Activated CD8-positive, alpha-beta memory T cell treated with anti-CD3 and anti-CD28 coated beads for 1 hour (primary cell): ENCODE measurements at places on chromosomes 3 and 15.

DNA sequence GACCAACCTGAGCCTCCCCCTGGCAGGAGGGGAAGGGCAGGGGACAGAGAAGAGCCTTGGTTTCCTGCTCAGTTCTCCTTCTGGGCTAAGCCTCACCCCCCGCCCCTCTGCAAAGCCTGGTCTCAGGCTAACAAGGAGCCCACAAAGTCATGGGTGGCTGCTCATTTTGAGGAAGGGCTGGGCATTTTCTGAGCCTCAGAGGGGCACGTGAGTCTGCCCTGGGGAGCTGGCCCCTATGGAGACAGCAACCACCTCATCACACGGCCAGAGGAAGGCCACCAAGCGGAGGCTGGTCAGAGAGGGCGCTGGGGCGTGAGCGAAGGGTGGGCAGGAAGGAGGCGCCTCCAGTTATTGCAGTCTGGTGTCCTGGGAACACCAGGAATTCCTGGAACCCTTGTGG lies 18.7 kb downstream of the ABTB1 start:
- DNase-seq = no peak

GRCh38 chr15:64456634-64457108 lies 3.7 kb upstream of the ZNF609 start:
- DNase-seq = no peak

DNA sequence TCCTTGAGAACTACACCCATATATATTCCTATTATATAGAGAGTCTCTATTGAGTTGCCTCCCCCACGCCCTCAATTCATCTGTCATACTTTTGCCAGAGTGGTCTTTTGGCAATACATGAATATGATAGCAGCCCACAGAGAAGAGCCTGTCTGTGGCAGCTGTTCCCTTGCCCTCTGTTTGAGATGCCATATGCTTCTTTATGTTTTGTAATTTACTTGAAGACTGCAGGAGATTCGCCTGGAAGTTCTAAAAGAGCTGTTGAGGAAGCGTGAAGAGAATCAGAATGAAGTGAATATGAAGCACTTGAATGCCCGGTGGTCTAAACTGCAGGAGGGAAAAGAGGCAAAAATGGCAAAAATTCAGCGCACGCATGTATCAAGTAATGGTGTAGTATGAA lies 27.2 kb downstream of the CFAP91 start:
- no peak for DNase-seq

GRCh38 chr3:195101927-195102608 lies 168.9 kb downstream of the XXYLT1 start:
- DNase-seq = no peak

DNA sequence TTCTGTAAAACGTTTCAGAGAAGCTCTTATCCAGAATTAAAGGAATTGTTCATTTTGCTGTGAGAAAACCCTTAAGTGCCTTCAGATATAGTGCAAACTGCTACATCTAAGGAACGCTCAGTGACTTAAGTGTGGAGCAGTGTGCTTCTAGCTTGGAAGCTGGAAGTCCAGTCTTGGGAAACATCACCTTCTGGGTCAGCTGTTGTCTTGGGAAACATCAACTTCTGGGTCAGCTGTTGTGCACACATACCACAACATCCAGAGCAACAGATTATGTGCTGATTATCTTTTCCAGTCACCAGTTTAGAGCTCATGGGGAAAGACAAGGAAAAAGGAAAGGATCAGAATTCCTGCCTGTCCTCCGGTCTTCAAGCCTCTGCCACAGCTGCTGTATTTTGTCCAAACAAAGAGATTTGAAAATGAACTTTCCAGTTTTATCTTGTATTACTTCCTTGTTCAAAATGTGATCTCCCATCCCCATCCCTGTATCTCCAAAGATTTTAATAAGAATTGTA lies 713.6 kb downstream of the NSUN3 start:
- DNase-seq = no peak

- no peak for DNase-seq
Measured at GRCh38 chr15:79450648-79451047, 18.5 kb downstream of the MINAR1 start.

- DNase-seq = no peak
Measured at GRCh38 chr3:45762647-45763302, 33.6 kb downstream of the SLC6A20 start.

GRCh38 chr15:66138096-66138783 lies 115.3 kb downstream of the MEGF11 start:
- DNase-seq = no peak

DNA sequence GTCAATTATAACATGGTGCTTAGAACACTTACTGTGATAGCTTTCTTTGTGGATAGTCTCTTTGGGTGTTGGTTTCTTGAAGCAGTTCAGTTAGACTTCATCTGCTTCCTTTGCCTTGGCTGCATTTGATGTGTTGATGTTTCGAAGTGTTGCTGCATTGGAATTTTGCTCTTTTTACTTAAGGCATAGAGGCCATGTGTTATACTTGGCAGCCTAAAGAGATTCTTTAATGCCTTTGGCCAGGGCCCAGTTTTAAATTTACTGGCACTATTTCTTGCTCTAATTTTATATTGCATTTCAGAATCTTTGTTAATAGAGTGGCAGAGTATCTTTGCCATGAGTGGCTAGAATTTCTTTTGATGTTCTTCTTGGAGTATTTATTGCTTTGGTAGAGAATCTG lies 21.2 kb downstream of the NR1D2 start:
- DNase-seq = no peak

DNA sequence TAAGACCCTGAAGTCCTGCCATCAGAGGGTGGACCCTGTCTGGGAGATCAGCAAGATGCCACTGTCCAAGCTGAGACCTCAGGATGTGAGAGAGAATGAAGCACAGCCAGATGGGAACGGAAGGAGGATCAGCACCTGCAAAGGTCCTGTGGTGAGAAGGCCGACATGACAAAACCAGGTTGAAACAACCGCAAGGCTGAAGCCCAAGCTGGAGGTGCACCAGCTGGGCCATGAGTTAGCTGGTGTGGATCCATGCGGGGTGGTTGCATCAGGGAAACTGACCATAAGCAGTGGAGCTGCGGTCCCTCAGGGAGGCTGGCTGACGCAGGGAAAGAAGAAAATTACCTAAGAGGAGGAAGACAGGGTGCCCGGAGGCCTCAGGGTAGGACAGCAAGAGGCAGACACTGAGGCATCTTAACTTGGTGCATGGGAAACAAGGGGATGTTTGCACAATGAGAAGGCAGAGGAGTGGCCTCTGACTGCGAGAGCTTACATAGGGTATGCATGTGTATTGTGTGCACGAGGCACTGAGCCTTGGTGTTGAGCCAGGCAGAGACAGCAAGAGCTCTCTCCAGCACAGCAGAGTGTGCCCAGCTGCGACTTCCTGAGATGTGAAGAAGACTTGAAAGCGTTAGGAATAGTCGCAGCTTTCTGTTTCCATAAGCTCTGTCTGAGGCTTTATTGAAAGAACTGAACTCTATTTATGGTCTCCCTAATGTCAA lies 497.7 kb downstream of the OCA2 start:
- no peak for DNase-seq

DNA sequence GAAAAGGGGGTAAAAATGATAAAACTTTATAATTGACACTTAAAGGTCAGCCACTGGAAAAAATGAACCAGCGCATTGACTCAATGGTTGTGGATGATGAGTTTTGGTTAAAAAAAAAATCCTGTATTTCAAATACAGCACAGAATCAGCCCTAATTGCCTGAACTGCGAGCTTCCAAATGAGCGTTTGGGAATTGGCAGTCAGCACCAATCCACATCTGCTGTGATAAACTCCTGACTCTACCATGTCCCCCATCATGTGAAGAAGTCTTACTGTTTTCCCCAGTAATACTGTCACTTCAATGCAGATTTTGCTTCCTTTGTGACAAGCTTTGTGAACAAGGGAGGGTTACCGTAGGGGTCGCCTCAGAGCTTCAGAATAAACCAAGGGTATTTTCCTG lies 235.4 kb downstream of the EBLN2 start:
- no peak for DNase-seq

GRCh38 chr3:25372167-25372566 lies 55.9 kb upstream of the RARB start:
- DNase-seq = no peak

DNA sequence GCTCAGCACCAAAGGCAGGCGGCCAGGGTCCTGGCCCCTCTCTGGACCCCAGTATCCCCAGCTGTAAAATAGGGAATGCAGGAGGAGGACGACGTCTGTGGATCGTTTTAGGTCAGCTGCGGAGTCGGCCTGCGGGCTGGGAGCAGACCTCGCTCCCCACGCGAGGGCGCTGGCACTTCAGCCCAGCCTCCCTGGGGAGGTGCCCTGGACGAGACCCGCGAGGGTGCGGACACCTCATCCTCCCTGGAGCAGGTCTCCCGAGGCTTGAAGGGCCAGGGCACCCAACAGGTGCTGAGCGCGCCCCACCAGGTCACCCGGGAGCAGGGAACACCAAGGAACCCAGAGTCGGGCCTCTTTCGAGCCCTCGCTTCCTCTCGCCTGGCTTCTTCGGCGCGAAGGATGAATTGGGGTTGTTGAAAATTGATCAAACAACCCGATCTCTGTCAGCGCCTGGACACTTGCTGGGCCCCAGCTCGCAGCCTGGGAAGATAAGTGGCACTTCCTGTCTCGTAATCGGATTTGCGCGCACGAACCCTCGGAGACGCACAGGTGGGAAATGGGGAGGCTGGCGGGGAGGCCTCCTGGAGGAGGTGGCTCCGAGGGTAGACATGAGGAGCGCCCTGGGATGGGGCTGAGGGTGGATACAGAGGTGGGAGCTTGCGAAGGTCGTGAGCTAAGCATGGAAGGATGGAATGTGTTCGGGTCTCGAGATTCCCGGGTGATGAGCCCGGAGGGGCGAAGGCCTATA lies 588 bp upstream of the VIPR1 start:
- DNase-seq = peak; percentile 41

DNA sequence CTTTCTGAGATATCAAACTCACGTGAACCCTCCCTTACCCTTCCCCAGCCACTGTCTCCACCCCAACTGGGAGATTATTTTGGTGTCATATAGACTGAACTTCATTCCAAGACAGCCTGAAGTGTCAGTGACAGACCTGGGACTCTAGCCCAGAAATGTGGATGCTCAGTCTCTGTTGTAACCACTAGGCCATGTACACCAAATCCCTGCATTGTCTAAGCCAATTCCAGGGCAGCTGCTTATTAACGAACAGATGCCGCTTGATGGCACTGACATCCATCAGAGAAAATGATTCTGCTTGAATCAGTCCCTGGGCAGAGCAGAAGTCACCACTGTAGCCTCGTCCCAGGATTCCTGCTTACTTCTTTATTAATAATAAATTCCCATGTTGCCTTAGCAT lies 305.5 kb downstream of the GRM7 start:
- no peak for DNase-seq

DNA sequence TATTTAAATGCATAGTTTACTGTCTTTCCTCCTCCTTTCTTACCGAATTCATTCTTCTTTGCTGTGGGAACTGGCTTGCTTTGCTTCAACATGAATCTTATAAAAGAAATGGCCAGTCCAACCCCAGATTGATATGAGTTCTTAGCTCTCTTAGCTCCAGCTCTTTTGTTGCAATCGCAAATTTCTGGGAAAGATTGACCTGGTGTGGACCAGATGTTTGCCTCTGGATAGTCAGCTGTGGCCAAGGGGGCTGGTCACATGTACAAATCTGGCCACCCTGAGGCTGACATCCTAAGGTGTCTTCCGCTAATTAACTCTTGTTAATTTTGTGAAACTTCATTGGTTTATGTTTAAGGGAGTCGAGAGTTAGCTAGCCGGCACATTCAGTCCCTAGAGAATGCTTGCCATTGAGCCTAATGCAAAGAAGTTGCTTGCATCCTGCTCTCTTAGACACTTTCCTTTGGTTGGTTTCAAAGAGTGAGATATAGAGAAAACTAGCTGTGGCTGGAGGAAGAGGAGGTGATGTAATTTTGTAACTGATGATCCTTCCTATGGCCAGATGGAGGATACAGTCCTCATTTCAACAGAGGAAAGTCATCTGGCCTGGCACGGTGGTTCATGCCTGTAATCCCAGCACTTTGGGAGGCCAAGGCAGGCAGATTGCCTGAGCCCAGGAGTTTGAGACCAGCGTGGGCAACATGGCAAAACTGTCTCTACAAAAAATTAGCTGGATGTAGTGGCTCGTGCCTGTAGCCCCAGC lies 162.4 kb downstream of the ADAMTSL3 start:
- DNase-seq = no peak

- DNase-seq = no peak
Measured at GRCh38 chr15:51253366-51253765, 85.0 kb downstream of the CYP19A1 start.

- no peak for DNase-seq
Measured at GRCh38 chr3:71072986-71073385, 510.5 kb downstream of the FOXP1 start.

GRCh38 chr15:39896846-39897245 lies 23.2 kb downstream of the GPR176 start:
- DNase-seq = no peak

- no peak for DNase-seq
Measured at GRCh38 chr15:88803241-88803919, at the start of gene ACAN. Gene ACAN, plus strand, starts transcription at chr15:88803436. Its CDS starts 32,771 bp downstream, at chr15:88836207.

GRCh38 chr3:112813723-112814171 lies 32.9 kb downstream of the CD200R1L start:
- DNase-seq = no peak

- DNase-seq = no peak
Measured at GRCh38 chr3:25910997-25911396, 121.1 kb downstream of the OXSM start.

- no peak for DNase-seq
Measured at GRCh38 chr15:61822511-61822910, 237.7 kb downstream of the VPS13C start.

DNA sequence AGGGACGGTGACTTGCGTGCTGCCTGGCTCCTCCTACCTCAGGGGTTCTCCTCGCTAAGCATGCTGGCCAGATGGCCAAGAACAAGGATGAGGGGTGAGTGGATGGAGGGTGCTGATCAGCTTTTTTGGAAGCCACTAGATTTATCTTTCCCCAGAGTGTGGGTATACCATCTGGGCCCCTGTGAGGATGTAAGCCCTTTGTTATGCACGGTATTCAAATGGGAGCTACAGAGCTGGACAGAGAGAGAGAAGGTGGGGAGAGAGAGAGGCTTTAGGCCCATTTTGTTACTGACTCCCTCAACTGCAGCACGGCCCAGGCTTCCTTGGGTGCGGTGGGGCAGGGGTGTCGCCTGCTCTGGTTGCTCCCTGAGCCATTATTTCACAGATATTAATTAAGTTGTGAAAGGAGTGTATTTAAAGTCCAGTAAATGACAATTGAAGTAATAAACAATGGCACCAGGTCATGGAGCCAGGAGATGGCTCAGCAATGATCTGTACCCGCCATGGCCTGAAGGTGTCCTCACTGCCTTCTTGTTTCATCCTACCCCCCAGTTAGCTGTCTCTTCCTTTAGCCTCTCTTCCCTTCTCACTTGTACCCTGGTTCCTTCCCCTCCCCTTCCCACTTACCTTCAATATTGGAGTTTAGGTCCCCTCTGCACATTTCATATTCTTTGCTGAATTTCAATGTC lies 158.0 kb downstream of the CLSTN2 start:
- no peak for DNase-seq
